ENCODE measurements at places on chromosomes 16 and 17.

- peak; percentile 55 for DNase-seq
These were observed 19.0 kb downstream of the CENPX start for GRCh38 chr17:82003411-82004381.

DNA sequence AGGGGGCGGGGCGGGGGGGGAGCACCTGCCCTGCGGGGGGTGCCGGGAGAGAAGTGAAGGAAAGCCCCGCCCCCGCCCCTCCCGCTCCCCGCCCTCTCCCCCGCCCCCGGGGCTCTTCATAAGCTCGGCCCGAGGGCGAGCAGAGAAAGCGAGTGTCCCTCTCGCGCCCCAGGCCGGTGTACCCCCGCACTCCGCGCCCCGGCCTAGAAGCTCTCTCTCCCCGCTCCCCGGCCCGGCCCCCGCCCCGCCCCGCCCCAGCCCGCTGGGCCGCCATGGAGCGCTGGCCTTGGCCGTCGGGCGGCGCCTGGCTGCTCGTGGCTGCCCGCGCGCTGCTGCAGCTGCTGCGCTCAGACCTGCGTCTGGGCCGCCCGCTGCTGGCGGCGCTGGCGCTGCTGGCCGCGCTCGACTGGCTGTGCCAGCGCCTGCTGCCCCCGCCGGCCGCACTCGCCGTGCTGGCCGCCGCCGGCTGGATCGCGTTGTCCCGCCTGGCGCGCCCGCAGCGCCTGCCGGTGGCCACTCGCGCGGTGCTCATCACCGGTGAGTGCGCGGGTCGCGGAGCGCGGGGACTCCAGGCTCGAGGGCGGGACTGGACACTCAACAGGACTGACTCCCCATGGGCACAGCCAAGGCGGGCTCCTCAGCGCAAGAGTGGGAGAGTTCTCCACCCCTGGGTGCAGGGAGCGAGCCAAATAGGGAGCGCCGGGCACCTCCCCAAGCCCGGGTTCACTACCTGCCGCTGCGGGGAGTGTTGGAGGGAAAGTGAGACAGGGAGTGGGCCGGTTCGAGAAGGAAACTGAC lies at the start of gene HSD11B2:
HSD11B2 (plus strand) TSS at position 145 of the 798 bp plus-strand sequence; CDS start at position 273, 128 bp downstream.
- peak; percentile 69 for DNase-seq

GRCh38 chr16:81337097-81337496 lies 22.3 kb downstream of the GAN start:
- DNase-seq: no peak

DNA sequence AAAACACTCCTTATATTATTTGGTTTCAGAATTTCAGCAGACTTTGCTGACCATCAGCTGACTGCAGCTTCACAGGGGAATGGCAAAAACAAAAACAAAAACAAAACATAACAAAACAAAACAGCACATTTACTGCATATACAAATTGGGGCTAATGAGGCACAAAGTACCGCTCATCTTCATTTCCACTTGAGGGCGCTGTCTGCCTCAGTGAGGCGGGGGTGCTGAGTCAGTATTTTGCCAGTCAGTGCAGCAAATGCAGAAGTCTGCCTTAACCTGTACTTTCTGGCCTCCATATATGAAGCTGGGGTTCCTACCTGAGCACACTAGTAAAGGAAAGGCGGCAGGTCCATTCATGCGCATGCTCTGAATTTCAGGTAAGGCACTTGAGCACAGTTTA lies 13.5 kb upstream of the DYNLRB2 start:
- peak; percentile 55 for DNase-seq

GRCh38 chr16:28145796-28146195 lies 66.0 kb downstream of the XPO6 start:
- DNase-seq: no peak

- DNase-seq: no peak
These were observed 23.0 kb downstream of the NAGPA start for GRCh38 chr16:5010576-5011329.

DNA sequence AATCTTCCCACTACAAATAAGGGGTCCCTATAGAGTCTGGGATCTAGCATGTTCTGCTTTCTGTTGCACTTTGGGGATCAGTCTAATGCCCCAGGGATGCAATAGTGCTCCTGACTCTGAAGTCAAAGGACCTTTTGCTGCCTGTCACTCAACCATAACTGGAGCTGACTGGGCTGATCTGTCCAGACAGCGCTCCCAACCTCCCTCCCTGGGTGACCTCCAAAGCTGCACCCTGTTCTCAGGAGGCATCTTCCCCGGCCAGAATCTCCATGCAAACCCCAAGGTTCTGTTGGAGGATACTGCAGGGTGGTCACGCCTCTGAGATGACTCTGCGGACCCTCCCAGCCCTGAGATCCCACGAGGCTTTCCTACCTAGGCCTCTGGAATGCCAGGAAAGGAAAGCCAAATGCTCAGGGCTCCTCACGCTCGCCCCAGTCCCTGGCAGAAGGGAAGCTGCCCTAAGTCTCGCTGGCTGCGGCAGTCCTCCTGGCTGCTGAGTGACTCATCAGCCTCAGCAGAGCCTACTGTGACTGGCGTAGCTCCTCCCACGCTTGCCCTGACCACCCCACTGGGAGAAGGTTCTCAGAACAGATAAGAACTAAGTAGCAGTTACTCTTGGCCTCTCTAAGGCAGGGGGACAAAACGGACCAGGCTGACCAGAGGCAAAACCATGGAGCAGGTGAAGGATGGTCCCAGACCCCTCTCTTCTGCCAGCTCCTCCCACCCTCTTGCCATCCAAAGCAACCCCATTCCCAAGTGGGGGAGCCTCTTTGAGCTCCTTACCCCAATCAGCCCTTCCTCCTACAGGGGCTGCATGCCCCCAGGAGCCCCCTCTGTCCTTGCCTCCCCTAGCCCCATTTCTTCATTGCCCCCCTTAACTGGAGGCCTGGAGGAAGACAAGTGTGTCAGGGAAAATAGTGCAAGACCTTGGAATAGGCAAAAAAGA lies 124.1 kb upstream of the TNRC6C start:
- peak; percentile 71 for DNase-seq

DNA sequence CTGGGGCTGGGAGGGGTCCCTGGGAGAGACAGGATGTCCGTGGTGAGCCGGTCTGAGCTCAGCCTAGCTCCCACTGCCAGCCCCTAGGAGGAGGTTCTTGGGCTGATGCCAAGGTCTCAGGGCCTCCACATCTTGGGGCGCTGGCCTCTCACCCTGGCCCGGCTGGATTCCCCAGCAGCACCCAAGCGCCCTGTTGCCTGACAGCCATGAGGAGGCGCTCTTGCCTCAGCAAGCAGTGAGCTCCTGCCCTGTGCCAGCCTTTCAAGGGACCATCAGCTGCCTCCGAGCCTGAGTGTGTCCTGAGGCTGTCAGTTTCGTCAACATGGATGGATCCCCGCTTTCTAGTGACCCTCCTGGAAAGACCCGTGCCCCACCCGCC lies 234.9 kb upstream of the CIBAR2 start:
- DNase-seq: no peak

DNA sequence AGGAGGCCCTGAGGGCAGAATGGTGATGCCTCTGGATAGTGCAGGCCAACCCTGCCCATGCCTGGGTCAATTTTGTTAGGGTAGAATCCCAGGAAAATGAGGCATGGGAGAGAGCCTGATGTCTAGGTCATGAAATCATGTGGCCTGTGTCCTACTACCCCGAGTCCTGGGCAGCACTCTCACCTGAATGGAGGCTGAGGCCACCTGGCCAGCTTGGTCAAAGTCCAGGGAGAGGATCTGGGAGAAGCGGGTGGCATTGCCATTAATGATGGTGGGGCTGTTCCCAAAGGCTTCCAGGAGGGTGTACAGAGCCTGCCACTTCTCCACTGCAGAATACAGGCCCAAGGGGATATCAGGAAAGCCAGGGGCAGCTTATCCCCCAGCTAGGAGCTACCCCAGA lies 59.8 kb downstream of the MYO18A start:
- DNase-seq: no peak

DNA sequence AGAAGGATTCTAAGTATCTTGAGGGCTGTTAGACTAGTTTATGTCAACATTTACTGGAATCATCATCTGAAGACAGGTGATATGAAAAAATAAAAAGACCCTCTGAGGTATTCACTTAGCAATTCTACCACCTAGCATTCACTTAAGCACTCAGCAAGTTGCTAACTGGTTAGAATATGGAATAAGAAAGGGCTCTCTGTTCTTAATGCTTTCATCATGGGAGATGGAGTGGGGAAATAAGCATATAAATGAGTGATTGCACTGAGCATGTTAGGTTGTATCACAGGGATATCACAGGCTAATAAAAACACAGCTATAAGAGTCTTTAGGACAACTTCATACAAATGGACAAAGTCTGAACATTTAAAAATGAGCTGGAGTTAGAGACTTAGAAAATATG lies 1238.8 kb downstream of the CDH11 start:
- DNase-seq: no peak

DNA sequence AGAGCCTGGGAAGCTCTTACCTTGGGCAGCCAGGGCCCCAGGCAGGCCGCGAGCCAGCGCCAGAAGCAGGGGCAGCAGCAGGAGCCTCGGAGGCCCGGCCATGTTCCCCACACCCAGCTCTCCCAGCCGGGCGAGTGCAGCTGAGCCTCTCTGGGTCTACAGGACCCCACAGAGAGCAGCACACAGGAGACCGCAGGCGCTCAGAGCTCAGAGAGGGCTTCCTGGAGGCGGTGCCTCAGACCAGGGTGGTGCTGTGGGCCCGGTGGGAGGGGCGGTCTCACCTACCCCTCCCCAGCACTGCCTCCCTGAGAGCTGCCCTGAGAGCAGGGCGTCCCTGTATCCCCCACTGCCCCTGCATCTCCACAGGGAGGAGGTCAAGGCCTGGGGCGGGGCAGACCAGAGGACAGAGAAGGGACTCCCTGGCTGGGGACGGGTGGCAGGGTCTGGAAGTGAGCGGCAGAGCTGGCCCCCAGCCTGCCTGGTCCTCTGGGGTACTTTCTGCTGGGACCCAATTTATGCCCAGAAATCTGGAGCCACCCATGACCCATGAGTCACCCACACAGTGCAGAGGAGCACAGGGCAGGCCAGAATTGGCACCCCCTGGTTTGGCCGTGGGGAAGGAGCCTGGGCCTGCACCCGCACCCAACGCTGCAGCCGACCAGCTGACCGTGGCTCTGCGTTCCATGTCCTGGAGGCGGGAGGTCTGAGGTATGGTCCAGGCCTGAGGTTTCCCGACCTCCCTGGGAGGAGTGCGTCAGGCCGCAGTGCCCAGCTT lies at the start of gene CD7:
CD7 (minus strand) TSS at position 215 of the 775 bp plus-strand sequence; CDS start at position 102, 113 bp downstream.
- DNase-seq: peak; percentile 84

DNA sequence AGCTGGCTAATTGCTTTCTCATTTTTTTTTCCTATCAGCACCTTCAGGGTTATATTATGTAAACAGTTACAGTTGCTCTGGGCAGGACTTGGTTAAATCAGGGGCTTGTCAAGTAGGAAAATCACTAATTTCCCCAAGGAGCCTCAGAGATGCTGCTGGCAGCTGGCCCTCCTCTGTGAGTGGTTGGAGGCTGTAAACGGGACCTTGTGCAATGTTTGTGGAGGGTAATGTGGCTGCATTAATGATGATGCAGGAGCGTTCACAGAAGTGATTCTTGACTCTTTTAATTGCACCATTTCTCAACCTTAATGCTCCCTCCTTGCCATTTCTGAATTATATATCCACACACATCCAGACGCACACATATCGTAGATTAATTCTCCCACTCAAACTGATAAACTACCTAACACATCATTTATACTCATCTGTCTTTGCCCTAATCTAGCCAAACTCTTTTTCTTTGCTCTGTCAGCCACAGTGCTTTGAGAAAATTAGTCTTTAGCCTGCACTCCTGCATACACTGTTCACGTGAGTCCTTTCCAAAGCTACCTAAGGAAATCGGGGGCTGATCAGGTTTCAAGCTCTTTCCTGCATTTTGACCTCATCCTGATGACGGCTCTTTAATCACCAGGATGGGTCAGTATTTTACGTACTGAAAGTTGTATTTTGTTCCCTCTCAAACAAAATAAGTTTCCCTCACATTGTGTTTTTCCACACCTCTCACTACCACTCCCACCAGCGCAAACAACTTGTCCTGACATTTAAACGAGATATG lies 154.4 kb upstream of the PIRT start:
- DNase-seq: no peak

Data from activated T-cell treated with anti-CD3 and anti-CD28 coated beads, Interleukin-2, amount 50 U/mL, for 24 hours (primary cell).